ENCODE measurements at places on chromosomes 11 and 22.

DNA sequence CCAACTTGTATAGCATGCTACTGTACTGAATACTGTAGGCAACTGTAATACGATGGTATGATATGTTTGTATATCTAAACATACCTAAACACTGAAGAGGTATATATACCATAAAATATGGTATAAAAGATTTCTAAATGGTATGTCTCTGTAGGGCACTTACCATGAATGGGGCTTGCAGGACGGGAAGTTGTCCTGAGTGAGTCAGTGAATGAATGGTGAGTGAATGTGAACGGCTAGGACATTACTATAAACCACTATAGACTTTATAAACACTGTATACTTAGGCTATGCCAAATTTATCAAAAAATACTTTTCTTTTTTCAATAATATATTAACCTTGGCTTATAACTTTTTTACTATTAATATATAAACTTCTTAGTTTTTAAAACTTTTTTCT lies 66.8 kb downstream of the ZC3H12C start:
- no peak for DNase-seq

DNA sequence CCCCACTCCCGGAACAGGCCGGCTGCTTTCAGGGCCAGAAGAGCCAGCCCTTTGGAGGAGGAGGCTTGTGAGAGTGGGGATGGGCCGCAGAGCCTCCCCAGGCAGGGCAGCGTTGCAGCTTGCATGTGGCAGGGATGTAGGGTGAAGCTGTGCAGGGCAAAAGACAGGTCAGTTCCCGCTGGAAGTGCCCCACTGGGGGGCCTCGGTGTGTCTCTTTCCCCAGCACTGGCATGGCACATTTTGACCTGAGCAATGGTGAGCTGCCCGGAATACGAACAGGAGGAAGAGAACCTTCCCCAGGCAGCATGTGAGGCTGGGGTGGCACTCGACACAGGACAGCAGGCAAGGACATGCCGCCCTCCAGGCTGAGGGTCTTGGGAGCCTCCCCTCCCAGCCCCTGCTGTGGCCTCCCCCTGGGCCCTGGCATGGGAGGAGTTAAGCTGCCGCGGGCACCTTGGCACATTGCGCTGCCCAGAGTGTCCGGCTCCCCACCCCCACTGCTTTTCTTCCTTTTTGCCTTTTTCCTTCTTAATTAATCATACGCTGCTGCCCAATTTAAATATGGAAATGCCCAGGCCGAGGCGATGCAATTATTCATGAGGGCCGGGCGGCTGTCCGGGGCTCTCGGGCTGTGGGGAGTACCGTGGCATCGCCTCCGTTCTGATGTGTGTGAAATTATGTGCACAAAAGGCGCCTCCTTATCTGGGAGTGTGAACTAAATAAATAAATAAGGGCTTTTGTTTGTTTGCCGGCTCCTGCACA lies 76.0 kb upstream of the WNT7B start:
- no peak for DNase-seq

GRCh38 chr11:8773916-8774539 lies 91.4 kb downstream of the RPL27A start:
- DNase-seq: no peak

DNA sequence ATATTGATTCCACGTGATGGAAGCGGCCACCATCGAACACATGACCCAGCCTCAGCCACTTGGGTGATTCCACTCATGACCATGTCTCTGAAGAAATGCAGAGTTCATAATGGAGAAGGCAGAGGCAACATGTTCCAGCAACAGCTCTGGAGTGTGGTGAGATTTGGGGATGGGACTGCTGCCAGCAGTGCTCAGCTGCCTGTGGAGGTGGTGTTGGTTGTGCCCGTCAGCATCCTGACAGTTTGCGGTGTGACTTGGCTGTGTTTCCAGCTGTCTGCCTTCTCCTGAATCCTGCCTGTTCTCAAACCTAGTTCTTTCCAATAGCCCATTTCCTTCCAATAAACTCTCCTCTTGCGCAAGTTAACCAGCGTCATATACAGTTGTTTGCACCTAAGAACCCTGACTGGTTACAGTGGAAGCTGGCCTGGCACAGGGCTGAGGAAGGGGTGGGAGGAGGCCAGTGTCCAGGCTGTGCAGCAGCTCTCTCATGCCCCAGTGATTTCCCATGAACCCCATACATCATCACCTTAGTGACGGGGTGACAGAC lies 22.0 kb upstream of the OR8B8 start:
- no peak for DNase-seq

DNA sequence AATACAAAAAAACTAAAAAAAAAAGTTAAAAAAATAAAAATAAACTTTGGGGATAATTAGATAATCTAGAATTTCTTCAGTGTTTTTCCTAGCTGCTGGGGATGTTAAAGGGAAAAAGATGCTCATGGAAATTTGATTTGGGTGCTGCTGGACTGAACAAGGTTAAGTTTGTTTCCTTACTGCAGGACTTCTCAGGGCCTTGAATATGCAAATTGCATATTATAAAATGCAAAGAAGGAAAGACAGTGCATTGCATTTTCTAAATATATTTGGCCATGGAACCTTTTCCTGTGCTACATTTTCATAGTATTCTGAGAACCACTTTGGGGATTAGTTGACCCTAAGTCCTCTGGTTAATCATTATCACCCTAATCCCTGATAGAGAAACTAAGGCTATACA lies 79.6 kb downstream of the ABTB2 start:
- no peak for DNase-seq

DNA sequence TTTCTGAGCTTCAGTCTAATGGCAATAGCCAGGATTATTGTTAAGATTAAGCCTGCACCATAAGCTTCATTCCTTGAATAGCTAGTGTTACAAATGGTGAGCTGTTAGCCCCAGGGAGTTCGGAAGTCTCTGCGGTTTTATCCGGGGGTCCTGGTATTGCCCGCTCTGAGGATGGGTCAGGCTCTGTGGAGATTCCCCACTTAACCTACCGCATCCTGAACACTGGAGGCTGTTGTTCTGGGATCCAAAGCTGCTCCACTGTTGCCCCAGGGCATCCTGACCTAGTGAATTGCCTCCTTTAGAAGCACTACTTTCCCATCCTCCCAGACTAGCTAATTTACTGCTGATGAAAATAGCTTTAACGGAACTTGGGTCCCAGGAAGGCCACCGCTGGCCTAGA lies 14.5 kb upstream of the PEX26 start:
- no peak for DNase-seq

DNA sequence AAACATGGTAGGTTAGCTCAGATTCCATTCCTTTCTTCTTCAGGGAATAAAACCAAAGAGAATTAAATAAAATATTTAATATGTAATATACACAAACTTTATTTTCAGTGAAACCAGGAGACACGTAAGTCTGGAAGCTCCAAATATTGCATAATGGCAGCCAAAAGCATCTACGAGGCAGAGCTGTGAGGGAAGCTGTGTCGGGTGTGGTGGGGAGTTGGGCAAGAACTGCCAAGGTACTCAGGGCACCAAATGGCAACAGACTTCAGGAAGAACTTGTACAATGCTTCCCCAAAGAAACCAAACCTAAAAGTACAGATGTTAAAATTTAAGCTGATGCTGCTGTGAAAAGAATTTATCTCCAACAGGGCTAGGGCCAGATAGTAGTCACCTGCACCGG lies 47.5 kb upstream of the C11orf87 start:
- DNase-seq: no peak

DNA sequence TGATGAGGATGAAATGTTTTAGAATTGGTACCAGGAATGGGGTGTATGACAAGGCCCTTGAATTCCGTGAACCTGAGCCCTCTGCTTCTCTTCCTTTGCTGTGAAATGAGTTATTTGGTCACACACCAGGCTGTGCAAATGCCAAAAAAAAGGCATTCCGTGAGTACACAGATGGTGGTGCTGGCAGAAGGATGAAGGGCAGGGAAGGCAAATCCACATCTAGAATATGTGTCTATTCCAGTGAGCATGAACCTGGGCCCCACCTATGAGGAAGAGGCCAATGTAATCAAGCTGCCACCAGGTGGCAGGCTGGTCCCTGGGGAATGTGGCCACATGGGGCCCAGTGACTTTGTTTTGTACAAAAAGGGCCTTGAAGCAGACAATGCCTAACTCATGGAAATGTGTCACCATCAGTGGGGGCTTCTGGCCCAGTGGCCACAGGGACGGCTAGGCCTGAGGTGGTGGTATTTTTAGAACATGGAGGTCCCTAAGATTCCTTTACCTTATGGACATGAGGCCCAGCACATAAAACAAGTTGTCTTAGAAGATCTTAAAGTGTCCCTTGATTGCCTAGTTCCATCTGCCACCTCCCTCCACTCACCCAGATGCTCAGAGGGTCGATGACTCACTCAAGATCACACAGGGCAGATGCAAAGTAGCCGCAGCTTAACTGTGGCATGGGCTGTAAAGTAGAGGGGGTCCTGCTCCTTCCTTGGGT lies 3.9 kb upstream of the RNF215 start:
- no peak for DNase-seq

DNA sequence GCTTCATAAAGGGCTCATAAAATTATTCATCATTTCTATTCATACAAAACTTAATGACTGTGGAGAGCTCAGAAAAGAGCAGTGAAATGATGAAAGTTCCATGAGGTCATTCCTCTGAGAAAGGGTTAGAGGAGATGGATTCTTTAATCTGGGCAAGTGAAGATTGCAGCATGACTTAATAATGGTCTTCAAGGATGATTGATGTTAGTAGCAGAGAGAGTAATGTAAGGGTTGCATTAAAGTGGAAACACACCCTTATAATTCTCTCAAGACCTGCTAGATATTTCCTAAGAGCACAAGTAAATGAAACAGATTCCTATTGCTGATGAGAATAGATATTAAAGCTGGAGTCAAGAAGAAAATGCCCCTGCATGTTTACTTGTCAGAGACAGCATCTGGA lies 711.6 kb upstream of the ANO5 start:
- no peak for DNase-seq

DNA sequence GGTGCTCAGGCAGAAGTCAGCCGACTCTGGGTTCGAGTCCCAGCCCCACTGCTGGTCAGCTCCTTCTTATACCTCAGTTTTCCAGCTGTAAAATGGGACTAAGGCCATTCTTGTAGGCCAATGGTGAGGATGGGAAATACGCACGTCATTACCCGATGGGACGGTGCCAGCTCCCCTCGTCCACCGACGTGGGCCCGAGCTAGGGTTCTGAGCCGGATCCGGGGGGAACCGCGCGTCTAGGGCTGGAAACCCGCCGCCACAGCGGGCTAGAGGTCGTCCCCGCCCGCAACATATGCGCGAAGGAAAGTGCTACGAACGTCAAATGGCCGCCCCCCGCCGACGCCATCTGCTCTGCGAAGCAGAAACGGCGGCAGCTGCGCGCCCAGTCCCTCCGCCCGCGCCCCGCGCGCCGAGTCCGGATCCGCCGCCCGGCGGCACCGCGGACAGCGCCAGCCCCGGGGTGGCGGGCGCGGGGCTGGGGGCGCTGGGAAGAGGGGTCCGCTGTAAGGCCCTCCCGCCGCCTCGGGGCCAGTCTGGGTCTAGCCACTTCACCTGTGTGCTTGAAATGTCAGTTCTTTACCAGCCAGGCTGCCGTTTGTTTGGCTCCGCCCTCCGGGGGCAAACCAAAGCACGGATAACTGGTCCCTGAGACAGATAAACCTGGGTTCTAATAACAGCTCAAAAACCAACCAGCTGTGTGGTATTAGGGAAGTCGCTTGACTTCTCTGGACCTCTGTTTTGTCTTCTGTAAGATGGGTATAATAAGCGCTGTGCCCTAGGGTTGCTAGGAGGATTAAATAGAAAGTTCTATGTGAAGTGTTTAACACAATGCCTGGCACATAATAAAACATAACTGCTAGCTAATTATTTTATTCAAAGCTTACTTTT lies 103.5 kb upstream of the RCN1 start:
- no peak for DNase-seq

- DNase-seq: no peak
These were observed 47.8 kb upstream of the CD5 start for GRCh38 chr11:61054513-61054912.

DNA sequence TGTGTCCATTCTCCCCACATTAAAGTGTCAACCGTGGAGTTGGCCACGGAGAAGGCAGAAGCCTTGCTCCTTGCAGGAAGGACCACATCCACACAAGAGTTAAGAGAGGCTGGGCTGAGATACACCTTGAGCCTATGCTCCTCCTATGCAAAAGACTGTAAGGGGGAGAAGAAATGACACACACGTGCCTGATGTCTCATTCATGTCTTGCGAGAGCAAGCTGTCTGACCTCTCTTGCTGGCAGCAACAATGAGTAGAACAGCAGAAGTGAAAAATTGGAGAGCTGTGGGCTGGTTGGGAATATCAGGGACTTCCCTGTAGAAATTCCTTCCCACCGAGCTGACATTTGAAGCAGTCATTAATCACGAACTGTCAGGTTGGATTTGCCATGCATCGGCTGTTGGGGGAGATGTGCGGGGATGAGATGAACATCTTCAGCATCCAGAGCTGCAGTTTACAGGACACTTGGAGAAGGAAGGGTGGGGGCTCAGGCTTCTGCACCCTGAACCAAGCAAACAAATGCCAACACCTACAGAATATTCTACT lies 139.3 kb downstream of the MYO18B start:
- no peak for DNase-seq

DNA sequence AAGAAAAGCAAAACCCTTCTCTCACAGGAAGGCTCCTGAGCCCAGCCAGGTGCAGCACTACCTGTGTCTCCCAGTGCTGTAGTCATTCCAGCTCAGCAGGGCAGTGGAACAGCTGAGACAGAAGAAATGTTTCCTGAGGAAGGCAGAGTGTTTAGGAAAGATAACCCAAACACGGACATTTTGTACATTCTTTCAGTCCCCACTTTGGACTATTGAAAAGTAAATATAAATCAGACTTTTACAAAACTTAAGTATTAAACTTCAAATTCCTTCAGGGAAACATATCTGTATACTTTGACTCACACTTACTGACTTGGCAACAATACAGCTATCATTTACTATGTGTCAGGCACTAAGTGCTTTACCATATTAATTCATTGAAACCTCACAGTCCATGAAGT lies 40.4 kb downstream of the RRAS2 start:
- no peak for DNase-seq

- no peak for DNase-seq
These were observed 85.3 kb upstream of the TP53I11 start for GRCh38 chr11:45036010-45036409.

GRCh38 chr11:120931057-120931779 lies 92.7 kb upstream of the TBCEL start:
- no peak for DNase-seq

DNA sequence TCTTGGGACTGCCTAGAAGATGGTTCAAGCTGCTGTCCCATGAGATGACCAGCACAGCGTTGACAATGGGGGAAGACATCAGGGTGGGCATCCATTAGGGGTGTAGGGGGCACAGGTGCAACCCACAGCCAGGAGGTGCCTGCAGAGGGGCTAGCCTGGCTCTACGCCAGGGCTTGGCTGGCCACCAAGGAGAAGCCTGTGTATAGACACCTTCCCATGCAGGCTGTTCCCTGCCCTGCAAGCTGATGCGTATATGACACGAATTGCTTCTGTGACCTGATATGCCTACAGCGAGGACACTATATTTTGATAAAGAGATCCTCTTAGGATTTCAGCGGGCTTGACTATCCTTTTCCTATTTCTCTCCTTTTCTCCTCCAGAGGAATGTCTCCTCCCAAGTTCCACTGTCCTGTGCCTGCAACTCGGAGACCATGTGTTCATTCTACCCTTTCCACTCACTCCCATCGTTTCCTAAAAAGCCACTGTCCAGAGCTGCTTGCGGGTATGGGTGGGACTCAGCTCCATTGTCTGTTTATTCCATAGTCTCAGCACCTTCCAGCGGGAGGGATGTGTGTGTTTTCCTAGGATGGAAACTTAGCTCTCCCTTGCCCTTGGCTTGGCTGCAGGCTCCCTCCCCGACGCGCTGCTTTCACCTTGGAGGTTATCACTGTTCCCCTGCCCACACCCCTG lies 56.1 kb downstream of the ST14 start:
- DNase-seq: no peak
